ENCODE measurements at places on chromosomes 2 and 18. TPM values are rescaled to one million over a fixed set of nuclear protein-coding genes. Genes with fewer than 3 reads are reported as not detected.

The VAPA gene
- total RNA-seq, result 163 TPM

The GALNT1 gene
- 337 TPM for total RNA-seq

The CD207 gene
- not detected for total RNA-seq

The SULT1C4 gene
- 28.2 TPM for total RNA-seq

The FHL2 gene
- total RNA-seq, result 178 TPM

The LIMS2 gene
- 48.3 TPM for total RNA-seq

The CETN1 gene
- total RNA-seq, result not detected

The SP140L gene
- 21.4 TPM for total RNA-seq

The LRRTM1 gene
- total RNA-seq, result not detected

The ING5 gene
- 24.5 TPM for total RNA-seq

The ARHGEF33 gene
- 0.12 TPM for total RNA-seq

The MYO1B gene
- total RNA-seq, result 55.4 TPM

The HOXD10 gene
- not detected for total RNA-seq

The DTNA gene
- 15.3 TPM for total RNA-seq

The GAL3ST2 gene
- not detected for total RNA-seq

The FAM228A gene
- not detected for total RNA-seq

The RTP5 gene
- not detected for total RNA-seq

The MPP4 gene
- 7.6 TPM for total RNA-seq

The BOK gene
- total RNA-seq, result 52.4 TPM

The ITGA4 gene
- 2.8 TPM for total RNA-seq

Data from endothelial cell of umbilical vein (primary cell).